Thoracic aorta (tissue), 2 donors: ENCODE measurements at places on chromosomes 16 and 17.

DNA sequence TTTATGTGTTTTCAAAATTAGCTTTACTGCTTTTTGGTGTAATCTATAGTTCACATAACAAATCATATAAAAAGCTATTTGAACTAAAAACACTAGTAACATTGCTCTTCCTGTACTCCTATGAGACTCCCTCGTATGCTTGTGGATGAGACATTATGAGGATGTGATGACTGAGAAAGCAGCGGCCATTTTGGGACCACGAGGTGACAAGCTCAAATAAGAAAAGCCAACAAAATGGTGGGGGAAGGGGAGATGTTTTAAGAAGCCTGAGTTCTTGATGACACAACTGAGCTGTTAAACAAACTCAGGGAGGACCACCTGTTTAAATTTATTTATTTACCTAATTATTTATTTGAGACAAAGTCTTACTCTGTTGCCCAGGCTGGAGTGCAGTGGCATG lies 4.5 kb downstream of the CCL18 start:
- no peak for DNase-seq

DNA sequence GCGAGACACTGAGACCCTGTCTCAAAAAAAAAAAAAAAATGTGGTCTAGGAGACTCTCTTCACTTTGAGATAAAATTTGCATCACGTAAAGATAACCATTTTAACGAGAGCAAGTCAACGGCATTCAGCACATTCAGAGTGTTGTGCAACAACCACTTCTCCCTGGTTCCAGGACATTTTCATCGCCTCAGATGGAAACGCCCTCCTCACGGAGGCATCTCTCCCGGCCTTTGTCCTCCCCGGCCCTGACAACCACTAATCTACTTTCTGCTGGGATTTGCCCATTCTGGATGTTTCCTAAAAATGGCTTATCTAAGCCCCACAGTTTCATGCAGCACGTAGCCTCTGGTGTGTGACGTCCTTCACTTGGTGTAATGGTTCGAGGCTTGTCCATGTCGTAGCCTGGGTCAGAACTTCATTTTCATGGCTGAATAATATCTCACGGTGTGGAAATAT lies 6.4 kb upstream of the NPRL3 start:
- no peak for DNase-seq

- DNase-seq, result no peak
Observed at GRCh38 chr17:17060001-17060922, 18.0 kb downstream of the MPRIP start.

DNA sequence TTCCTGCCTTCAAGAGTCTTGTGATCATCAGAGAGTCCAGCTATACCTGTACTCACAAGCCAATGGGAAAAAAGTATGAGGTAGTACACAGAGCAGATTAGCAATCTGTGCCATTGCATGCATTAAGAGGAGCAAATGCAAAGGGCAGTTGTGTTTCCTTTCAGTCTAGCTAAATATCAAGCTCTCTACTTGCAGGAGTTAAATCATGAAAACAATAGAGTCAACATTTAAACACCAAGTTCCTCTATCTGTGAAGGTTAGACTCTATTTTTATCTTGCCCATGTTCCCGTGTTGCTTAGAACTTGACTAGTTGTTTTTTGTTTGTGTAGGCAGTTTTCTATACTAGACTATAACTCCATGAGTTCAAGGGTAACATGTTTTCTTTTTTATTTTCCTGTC lies 4.7 kb upstream of the FAM20A start:
- no peak for DNase-seq

DNA sequence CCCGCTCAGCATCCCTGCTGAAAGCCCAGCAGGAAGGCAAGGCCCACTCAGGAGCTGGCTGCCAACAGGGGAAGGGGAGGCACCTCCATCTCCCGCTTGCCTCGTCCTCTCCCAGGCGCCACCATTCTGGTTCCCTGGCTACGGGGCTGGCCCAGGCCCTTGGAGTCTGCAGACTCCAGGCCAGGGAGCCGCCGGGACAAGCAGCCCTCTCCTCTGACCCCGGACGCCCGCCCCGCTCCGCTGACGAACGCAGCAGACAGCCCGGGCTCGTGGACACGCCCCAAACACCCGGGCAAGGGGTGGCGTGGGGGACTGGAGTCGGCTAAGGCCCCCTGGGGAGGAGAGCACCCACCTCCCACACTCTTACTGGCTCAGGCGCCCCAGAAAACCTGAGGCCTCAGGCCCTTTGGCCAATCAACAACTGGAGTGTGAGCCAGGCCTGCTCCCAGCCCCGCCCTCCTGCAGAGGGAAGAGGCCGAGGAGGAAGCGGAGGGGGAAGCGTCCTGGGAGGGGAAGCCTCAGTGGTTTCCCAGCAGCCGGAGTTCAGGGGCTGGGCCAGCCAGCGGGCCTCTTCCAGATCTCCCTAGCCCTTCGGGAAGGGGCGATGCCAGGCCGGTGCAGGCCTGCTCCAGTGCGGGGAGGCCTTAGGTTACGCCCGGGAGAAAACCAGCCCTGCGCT lies 4.2 kb downstream of the MNT start:
- peak; percentile 93 for DNase-seq

- no peak for DNase-seq
Observed at GRCh38 chr16:82088483-82088882, 53.4 kb downstream of the HSD17B2 start.

DNA sequence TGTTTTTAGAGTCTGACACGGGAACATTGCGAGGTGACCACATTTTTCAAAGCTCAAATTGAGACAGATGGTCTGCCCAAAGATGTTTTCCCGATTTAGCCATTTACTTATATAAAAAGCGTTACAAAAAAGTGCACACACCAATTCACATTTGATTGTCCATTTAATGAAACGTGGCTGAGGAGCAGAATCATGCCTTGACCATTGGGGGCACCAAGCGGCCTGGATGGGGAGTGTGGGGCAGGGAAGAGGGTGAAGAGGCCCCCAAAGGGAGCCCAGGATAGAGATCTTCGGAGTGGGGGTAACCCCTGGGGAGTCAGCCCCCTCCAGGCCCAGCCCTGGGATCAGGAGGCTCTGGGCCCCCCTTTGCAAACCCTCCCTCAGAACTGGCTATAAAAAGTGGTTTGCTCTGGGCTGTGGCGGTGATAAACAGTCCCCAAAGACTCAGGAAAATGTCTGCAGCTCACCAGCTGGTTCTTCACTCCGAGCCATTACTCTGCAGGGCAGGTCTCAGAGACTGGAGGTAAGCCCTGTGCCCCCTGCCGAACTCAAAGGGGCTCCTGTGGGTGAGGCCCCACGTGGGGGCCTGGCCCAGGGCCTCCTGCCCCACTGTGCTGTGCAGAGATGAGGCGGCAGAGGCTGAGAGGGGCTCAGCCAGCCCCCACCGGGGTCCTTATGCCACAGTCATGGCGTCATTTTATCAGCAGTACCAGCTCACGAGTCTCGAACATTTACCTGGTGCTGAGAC lies 105.9 kb upstream of the SEC14L1 start:
- no peak for DNase-seq

DNA sequence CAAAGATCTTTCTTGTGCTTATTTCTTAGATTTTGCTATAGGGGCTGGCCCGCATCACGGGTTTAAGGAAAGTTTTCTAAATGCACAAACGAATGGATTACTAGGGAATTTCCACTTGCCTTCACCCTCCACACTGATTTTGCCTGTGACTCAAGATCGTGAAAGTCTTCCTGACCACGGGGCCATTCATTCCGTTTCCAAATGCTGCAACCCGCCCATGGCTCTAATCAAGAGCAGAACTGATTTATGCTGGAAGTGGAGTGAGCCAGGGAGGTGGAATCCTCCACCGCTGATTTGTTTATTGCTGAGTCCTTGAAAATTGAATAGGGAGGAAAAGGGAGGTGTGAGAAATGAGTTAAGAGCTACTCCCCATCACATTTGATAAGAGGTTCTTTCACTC lies 52.4 kb downstream of the CA10 start:
- no peak for DNase-seq

GRCh38 chr16:65476448-65476955 lies 354.6 kb upstream of the CDH11 start:
- no peak for DNase-seq

- DNase-seq, result no peak
Observed at GRCh38 chr16:56658327-56658875, 642 bp downstream of the MT1F start.

GRCh38 chr17:70104791-70105523 lies 29.9 kb downstream of the KCNJ16 start:
- DNase-seq, result no peak

DNA sequence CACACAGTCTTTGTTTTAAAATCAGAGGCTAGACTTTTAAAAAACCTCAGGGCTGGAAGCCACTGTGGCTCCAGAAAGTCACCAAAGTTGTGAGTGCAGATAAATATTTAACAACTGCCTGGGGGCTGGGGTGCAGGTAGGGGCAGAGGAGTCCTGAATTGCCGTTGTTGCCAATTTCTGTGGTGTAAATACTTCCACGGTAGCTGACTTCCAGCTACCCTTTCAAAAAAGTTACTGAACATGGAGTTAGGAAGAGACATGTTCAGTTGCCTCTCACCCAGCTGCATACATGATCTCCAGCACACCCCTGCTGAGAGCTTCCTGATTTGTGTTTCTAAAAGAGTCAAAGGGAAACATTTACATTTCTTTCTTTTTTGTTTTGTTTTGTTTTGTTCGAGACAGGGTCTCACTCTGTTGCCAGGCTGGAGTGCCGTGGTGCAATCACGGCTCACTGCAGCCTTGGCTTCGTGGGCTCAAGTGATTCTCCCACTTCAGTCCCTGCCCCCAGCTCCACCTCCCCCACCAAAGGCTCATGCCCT lies 58.7 kb downstream of the PLXDC1 start:
- DNase-seq, result no peak

DNA sequence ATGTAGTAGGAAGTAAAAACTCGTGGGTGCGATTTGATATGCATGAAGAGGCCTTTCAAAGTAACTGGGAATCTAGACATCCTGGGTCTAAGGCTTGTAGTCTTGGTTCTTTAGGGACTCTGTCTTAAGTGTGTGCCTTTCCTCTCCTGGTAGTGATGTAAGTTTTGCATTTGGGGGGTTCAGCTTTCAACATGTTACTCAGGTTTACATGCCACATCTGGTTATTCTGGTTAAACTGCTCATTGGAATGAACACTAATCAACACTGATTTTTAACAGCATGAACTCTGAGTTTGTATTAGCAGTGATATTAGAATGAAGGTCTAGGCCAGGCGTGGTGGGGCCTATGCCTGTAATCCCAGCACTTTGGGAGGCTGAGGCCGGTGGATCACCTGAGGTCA lies 15.1 kb downstream of the PGS1 start:
- DNase-seq, result no peak

DNA sequence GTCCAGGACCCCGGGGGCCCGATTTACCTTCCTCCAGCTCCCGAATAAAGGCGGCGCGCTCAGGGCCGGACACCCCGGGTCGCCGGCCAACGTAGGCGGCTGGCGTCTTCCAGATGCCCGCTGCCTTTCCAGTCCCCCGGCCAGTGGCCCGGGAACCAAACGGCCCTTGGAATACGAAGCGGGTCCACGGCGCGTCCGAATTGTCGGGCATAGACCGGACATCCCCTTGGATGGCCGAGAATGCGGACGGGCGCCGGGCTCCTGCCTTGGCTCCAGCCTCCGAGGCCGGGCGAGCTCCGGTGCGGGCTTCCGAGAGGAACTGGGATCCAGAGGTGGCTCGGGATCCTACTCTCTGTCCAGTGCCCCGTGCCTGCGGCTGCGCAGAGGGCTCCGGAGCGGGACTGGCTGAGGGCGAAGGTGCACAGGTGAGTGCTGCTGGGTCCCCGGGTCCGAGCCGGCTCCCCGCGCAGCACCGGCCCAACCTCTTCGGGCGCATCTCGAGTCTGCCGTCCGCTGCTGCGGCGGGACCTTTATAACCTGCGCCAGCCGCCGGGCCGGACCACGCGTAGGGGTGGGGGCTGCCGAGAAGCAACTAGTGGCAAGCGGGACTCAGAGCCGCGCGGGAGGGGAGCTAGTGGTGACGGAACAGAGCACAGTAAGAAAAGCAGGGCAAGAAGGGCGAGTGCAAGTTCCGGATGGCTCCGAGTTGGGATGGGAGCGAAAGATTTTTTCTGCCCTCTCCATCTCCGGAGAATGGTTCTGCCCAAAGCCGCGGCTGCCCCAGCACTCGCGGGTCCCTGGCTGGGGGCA lies at the start of gene HAP1:
Gene HAP1 (minus strand): TSS at position 505 of the 810 bp plus-strand sequence. CDS start 9 bp downstream, at position 496.
- DNase-seq, result no peak

GRCh38 chr17:79789943-79790804 lies 6.7 kb downstream of the CBX8 start:
- DNase-seq, result no peak

GRCh38 chr17:33241390-33241789 lies 51.7 kb downstream of the ASIC2 start:
- DNase-seq, result no peak

GRCh38 chr16:29845656-29846055 lies 17.4 kb downstream of the CDIPT start:
- DNase-seq, result no peak

DNA sequence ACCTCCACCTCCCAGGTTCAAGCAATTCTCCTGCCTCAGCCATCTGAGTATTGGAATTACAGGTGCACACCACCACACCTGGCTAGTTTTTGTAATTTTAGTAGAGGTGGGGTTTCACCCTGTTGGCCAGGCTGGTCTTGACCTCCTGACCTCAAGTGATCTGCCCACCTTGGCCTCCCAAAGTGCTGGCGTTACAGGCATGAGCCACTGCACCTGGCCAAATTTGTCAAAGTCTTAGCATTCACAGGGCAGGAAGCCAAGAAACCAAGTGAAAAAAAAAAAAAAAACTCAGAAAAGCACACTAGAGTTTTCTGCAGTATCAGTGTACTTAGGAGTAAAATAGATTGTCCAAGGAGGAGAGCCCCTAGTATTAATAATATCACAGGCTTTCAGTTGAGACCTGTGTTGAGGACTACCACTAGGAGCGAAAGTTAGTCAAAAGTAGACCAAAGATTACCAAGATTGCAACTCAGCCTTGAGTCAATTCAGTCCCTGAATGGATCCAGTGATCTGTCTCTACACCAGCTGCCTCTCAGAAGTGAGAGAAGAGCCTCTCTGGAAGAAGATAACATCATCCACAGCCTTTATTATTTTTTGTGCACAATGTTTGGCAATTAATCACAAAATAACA lies 159.7 kb downstream of the CEP112 start:
- DNase-seq, result no peak

GRCh38 chr16:22008215-22009059 lies 526 bp downstream of the MOSMO start:
- no peak for DNase-seq

DNA sequence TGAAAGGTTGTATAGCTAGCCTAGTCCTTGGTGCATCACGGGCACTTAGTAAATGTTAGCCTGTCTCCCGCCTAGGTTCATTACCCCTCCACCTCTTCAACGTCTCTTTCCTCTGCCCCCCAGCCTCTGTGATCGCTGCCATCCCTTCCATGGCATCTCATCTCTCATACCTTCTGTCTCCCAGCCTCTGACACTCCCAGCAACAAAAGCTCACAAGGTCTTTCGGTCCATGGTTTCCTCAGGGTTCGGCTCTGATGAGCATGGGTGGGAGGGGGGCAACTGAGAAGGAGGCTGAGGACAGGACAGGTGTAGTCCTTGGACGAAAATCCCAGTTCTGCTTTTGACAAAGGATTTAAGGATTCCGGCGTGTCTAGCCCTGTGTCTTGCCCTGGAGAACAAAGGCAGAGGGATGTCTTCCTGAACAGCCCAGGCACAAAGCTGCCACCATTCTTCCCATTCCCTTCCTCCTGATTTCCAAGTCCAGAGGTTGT lies 16.7 kb downstream of the CCR7 start:
- DNase-seq, result no peak

- peak; percentile 22 for DNase-seq
Observed at GRCh38 chr16:4214215-4214621, 27.7 kb downstream of the SRL start.

- no peak for DNase-seq
Observed at GRCh38 chr17:9244066-9245052, 223.0 kb downstream of the NTN1 start.
